ENCODE measurements at places on chromosomes 3 and 15.

- no peak for DNase-seq
Observed at GRCh38 chr3:126018545-126018944, 49.6 kb downstream of the ROPN1B start.

DNA sequence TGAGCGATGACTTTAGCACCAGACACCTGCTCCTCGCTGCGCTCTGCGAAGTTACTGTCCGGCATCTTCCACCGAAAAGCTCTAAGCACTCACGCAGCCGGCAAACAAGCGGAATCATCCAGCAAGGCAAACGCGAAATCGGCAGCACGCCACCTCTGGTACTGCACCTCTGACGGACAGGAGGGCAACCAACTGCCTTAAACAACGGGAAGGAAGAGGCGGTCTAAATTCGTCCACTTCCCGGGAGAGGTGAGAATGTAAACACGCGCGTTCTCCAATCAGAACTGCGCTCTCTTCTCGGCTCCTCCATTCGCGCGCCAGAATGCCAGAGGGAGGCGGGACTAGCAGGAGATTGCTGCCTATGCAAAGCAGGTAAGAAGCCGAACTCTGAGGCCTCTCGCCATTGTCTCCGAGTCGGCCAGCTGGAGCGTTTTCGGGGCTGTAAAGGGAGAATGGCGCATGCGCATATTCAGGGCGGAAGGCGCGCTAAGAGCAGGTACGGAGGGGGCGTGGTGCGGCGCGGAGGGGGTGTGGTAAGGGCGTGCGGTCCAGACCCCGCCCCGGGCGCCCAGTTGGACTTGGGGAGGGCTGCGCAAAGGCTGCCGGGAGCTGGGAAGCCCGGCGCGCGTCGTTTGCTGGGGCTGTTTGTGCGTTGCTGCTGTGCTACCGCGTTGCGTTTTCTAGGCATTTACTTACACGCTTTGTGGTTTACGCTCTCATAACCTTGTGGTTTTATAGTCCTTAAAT is at the start of the genes BTD and HACL1:
Gene BTD (plus strand): TSS at position 347 of the 747 bp plus-strand sequence. CDS start 33,695 bp downstream, outside the sequence.
Gene HACL1 (minus strand): TSS at position 171 of the 747 bp plus-strand sequence. CDS start 106 bp downstream, at position 65.
- DNase-seq, result no peak

DNA sequence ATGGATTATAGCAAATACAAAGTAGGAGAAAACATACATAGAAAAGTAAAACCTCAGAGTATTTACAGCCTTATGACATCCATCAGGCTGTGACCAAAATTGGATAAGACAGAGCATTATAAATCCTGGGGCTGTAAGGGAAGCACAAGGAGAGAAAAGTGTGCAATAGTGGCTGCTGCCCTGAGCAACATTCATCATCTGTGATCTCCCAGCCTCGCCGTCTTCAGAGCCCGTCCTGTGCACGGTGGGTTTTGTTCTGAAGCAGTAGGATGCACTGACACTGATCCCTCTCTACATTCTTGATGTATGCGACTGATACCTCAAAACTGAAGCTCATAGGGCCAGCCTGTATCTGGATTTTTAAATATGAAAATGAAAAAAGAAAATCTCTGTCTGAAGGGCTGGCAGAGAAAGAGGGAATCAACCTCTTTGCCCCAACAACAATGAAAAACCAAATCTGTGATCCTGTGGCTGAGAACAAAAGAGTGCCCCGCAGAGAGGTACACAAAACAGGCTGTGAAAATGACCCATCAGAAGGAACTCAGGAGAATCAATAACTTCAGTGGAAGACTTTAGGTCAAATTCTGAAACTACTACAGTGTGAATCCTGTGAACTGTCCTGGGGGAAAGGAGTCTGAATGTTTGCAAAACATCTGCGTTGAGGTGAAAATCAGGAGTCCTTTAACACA is 8.2 kb upstream of the RTP4 start:
- no peak for DNase-seq

DNA sequence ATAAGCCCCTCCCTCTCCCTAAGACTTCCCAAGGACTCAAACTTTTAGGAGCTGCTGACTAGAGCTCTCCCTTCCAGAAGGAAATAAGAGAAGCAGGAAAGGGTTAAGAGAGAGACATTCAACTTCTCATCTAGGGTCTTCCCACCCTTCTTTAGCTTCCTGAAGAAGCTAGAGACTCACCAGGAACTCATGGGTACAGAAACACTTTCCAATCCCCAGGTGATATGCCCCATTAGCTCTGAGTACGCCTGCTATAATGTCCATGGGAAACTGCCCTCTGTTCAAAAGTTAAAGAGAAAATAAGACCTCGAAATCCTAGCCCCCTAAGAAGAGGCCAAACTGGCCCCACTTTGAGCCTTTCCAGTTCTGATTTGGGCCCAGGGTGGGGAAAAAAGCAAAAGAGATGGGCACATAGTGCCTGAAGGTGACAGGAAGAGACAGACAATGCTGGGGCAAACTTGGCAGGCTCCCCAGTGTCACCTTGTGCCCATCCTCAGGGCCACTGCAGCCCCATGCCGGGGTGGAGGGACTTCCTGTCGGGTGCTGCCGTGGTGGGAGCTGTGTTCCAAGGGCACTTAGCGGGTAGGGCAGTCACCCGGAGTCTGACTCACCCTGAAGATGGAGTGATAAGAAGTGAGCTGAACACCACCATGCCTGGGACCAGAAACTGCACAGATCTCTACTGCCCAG is 29.5 kb downstream of the CCDC12 start:
- no peak for DNase-seq

GRCh38 chr15:97517737-97518136 is 442.8 kb upstream of the ARRDC4 start:
- DNase-seq, result no peak

GRCh38 chr15:42402455-42403205 is 43.3 kb downstream of the CAPN3 start:
- DNase-seq, result no peak

DNA sequence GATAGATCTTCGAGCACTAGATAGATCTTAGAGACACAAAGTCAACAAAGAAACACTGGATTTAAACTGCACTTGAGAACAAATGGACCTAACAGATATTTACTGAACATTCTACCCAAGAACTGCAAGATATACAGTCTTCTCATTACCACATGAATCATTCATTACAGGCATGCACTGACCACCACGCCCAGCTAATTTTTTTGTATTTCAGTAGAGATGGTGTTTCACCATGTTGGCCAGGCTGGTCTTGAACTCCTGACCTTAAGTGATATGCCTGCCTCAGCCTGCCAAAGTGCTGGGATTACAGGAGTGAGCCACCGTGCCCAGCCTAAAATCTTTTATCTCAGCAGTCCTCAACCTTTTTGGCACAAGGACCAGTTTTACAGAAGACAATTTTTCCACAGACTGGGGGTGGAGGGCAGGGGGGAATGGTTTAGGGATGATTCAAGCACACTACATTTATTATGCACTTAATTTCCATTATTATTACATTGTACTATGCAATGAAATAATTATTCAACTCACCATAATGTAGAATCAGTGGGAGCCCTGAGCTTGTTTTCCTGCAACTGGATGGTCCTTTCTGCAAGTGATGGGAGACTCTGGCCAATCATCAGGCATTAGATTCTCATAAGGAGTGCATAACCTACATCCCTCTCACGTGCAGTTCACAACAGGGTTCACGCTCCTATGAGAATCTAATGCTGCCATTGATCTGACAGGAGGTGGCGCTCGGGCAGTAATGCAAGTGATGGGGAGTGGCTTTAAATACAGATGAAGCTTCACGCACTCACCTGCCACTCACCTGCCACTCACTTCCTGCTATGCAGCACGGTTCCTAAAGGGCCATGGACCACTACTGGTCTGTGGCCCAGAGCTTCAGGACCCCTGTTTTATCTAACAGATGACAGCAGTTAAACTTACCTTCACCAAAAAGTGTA is 21.7 kb downstream of the CSNK1G1 start:
- DNase-seq, result no peak

- no peak for DNase-seq
Observed at GRCh38 chr3:119597548-119598288, at the start of gene PLA1A. PLA1A (plus strand) TSS chr3:119597885; CDS start chr3:119597914, 29 bp downstream.

DNA sequence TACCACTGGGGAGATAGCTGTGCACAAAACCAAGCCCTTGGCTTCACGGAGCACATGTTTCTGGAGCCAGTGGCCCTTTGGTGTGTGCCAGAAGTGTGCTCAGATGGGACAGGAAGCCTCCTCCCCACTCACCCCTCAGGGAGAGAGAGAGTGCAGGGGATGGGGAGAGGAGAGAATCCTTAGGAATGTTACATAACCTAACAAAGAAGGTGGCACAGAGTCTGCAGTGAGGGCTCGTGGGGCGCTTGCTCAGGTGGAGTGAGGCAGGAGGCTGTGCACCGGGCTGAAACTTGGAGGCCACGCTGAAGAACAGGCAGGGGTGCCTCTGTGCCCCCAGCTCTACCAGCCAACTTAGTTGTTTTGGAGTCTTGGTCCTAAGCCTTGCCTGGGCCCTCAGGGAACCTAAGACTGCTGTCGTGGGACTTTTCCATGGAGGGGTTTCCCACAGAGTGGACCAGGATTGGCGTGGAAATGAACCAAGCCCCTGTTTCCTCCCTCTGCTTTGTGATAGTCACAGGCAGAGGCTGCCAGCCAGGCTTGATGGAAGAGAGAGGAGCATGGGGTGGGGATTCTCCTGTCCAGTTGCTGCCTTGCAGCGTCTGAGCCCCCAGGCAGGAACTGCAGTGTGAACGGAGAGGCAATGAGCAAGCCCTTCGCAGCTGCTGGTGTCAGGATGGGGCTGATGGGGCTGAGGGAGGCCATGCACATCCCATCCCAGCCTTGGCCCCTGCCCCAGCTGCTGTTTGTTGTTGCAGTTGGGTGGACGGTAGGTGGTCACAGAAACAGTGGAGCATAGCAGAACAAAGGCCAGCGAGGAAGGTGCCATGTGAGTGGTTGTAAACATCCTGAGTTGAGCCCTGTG is 32.7 kb downstream of the PDIA5 start:
- no peak for DNase-seq

GRCh38 chr3:71384388-71384787 is 199.1 kb downstream of the FOXP1 start:
- no peak for DNase-seq

GRCh38 chr15:40932156-40932555 is 3.0 kb downstream of the DLL4 start:
- no peak for DNase-seq

- no peak for DNase-seq
Observed at GRCh38 chr15:99390667-99391066, 139.4 kb downstream of the LRRC28 start.

DNA sequence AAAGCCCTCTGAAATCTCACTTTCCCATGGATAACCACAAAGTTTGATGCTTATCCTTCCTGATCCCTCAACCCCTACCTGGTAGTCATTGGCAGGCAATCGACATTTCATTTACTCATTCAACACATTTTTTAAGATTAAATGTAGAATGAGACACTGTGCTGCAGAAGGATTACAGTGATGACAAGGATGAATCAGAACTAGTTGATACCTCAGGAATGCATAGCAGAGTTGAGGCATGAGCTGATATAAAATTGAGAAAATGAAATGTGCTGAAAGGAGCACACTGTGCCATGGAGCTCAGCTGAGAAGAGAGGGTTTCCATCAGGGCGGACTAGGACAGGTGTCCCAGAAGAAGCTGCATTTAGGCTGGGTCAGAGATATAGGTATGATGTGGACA is 48.9 kb upstream of the ACTL6A start:
- no peak for DNase-seq

DNA sequence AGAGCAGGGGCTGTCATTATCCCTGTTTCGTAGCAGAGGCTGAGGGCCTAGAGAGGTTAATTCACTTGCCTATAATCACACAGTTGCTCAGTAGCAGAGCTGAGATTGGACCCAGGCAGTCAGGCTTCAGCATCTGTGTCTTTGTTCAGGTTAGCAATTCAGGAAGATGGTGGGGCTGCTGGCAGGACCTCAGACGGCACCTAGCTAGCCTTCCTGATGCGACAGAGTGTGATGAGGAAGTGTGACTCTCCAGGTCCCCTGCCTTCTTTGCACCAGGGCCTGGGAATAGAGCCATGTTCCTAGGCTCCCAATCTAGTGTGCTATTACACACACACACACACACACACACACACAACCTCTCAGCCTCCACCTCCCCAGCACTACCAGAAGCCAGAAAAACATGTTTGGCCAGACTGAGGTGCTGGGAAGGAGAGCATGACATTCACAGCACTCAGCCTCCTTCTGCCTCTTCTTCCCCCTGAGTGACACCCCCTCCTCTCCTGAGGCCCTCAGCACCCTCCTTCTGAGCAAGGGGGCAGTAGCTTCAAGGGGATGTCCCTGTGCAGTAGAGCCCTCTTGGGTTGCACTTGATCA is 88.9 kb downstream of the TLE3 start:
- no peak for DNase-seq

DNA sequence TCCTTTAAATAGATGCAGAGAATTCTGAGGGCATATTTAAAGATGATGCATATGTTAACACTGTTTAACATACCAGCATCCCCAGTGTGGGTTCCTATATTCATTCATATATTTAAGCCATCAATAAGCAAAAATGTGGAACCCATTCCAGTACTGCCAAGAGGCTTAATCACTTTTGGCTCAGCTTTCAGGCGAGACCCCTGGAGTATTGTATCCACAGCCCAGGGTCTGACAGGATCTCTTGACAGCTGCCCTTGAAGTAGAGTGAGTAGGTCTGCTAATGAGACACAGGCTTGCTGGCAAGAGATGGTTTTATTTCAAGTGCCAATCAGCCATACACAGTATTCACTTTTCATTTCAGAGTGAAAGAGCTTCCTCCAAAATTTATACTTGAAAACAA is 367.3 kb downstream of the OCA2 start:
- no peak for DNase-seq

- no peak for DNase-seq
Observed at GRCh38 chr15:90680371-90680935, 36.7 kb upstream of the BLM start.

- no peak for DNase-seq
Observed at GRCh38 chr3:115321400-115321805, 174.3 kb upstream of the ZBTB20 start.

DNA sequence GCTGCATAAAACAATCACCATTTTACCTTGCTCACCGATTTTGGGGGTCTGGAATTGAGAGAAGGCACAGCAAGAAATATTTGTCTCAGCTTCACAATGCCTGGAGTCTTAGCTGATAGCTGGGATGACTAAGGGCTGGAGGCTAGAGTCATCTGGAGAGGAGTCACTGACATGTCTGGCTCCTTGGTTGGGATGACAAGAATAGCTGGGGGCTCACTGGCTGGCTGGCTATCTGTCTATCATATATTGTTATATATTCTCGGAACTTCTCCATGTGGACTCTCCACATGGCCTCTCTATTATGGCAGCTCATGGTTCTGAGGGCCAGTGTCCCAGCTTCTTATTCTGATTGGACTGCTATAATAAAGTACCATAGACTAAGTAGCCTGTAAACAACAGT is 20.0 kb upstream of the TRIM71 start:
- DNase-seq, result no peak

GRCh38 chr3:43879166-43879565 is 188.4 kb downstream of the ABHD5 start:
- no peak for DNase-seq
